ENCODE measurements at places on chromosomes 6 and 20.

- DNase-seq: no peak
Measured at GRCh38 chr6:79231101-79231500, 3.4 kb downstream of the HMGN3 start.

- no peak for DNase-seq
Measured at GRCh38 chr6:91704531-91704930, 1117.7 kb upstream of the MAP3K7 start.

DNA sequence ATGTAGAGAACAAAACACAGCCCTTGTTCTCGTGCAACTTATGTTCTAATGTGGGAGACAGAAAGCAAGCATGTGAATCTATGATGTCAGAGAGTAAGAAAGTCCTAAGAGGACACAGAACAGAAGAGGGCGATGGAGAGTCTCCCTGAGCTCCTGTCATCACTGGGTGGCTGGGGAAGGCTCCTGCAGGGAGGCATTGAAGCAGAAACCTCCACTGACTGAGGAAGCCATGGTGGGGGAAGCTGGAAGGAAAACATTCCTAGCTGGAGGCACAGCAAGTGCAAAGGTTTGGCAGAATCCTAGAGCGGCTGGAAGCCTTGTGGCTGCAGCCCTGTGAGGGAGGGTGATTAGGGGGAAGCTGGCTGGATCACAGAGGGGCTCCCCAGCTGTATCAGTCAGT, 248.0 kb downstream of the CDH26 start:
- peak; percentile 5 for DNase-seq

GRCh38 chr6:39669207-39669972, 55.8 kb downstream of the KIF6 start:
- DNase-seq: peak; percentile 10

DNA sequence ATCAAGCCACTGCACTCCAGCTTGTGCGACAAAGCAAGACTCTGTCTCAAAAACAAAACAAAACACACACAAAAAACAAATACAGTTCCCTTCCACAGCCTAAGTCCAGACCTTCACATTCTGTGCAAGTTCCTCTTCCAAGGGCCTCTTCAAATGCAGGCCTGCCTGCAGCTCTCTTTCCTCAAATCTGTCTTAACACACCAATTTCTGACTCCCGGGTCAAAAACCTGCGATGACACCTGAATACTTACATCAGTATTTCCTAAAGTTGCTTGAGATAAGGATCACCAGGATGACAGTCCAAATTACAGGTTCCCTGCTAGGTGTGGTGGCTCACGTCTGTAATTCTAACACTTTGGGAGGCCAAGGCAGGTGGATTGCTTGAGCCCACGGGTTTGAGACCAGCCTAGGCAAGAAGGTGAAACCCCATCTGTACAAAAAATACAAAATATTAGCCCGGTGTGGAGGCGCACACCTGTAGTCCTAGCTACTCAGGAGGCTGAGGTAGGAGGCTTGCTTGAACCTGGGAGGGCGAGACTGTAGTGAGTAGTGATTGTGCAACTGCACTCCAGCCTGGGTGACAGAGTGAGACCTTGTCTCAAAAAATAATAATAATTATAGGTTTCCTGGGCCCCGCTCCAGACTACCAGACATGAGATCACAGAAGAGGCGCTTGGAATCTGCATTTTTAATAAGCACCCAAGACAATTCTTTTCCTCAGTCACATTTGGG, 8.8 kb upstream of the PARD6B start:
- DNase-seq: no peak

DNA sequence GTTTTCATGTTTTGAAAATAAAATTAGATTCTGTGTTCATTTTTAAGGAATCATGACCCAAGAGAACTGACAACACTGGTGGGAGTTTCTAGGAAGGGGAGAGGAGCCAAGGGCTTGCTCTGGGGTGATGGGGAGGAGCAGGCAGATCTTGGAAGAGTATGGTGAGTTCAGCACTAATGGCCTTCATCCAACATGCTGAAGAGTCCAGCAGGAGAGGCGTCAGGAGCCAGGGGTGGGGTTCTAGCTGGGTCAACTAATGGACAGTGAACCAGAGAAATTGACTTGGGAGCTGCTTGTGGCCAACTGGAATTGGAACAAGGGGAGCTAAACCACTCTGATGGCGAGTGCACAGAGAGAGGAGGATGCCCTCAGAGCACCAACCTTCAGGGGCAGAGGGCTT, 107.1 kb downstream of the MRPL14 start:
- no peak for DNase-seq

DNA sequence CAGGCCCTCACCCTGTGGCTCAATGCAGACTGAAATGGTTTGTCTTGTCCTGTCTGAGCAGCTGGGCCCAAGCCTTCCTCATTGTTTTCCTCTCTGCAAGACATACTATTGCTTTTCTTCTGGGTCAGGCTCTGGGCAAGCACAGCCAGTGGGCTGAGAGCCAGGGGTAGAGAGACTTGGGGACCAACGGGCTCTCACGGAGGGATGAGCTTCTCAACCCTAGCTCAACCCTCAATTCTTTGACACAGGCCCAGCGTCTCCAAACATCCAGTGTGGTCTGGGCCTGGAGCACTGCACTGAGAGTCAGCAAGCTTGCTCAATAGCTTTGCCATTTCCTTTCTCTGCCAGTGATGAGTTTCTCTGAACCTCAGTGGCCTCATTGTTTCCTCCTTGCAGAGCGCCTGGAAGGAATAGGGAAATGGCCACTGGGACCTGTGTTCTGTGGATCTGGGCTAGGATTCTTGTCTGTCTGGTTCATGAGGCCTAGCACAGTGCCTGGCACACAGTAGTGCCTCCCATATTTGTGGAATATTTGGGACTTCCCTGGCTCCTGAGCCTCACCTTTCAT, 9.3 kb downstream of the ANGPT4 start:
- no peak for DNase-seq

DNA sequence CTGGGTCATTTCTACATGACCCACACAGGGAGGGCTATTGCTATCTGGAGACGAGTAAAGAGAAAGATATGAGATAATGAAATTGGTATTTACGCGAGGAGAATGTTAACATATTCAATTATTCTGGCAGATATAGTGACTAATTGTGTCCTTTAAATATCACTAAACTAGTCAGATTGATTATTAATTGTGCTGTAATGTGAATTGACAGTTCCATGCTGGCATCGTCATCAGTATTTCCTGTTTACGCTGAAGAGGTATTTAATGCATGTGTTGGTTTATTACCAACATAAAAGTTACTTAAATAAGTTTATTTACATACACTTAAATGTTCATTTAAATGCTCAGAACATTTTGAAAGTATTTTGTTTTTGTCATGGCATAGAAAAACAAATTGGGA, 35.7 kb upstream of the OGFRL1 start:
- DNase-seq: no peak

Measured in AG04449 (cell line).